Stimulated activated CD8-positive, alpha-beta memory T cell treated with anti-CD3 and anti-CD28 coated beads, Interleukin-15, amount 100 ng/mL, for 4 hours (primary cell): ENCODE measurements at places on chromosomes 3 and 15.
A peak's percentile ranks its signal among the peaks of the same experiment; 100 is the strongest.

- DNase-seq: peak; percentile 15
These were observed 38.8 kb downstream of the TMEM40 start for GRCh38 chr3:12719984-12720898.

DNA sequence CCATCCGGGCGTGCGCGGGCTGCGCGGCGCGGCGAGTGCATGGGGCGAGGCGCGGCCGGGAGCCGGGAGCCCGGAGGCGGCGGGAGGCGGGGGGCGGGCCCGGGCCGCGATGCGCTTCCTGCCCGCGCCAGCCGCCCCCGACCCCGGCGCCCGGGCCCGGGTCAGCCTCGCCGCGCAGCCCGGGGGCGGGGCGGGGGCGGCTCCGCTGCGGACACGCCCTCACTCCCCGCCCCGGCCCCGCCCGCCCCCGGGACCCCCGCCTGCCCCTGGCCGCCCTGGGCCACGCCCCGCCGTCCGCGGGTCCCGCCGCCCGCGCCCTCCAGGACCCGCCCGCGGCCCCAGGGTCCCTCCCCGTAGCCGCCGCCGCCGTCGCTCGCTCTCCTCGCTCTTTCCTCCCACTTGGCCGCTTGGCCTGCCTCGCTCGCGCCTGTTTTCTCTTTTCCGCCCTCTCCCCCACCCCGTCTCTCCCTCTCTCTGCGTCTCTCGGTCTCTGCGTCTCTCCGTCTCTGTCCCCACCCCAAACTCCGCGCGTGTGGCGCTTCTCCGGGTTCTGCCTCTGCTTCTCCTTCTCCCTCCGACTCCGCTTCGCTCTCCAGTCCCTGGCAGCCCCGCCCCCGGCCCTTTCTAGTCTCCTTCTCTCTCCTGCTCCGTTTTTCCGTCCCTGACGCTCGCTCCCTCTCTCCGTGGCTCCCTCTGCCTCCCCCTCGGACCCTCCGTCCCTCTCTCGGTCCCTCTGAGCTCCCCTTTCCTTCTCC, at the start of gene PLXND1:
Gene PLXND1 (minus strand): TSS at position 41 of the 755 bp plus-strand sequence. CDS start 37 bp downstream, at position 4.
- no peak for DNase-seq

DNA sequence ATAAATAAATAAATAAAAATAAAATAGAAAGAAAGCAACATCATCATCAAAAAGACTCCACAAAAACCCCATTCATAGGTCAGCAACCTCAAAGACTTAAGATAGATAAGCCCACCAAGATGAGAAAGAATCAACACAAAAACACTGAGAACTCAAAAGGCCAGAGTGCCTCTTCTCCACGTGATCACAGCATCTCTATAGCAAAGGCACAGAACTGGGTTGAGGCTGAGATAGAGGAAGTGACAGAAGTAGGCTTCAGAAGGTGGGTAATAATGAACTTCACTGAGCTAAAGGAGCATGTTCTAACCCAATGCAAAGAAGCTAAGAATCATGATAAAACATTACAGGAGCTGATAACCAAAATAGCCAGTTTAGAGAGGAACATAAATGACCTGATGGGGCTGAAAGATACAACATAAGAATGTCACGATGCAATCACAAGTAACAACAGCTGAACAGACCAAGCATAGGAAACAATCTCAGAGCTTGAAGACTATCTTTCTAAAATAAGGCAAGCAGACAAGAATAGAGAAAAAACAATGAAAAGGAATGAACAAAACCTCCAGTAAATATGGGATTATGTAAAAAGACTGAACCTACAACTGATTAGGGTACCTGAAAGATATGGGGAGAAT, 26.4 kb downstream of the GNB5 start:
- no peak for DNase-seq

- no peak for DNase-seq
These were observed 261.3 kb upstream of the MEIS2 start for GRCh38 chr15:37361621-37362020.

GRCh38 chr3:187689984-187690383, 12.4 kb downstream of the RTP2 start:
- DNase-seq: no peak

DNA sequence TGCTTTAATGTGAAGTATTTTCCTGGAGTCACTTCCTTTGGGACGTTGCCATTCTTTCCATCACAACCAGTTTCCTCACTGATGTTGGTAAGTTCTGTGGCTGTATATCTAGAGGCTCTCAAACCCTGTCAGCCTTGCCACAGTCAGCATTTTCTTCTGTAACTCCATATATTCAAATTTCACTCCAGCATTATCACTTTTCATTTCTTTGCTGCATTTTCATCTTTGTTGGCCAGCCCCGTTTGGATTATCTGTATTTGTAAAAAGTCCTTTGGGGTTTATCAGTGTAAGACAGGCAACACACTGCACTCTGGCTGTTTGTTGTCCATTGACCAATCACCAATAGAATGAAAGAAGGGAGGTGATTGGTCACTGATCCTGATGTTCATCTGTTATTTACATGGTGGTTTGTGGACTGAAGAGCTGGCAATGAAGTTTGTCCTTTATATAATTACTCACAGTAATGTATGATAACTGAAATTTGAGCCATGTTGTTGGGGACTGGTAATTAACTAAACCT, 20.3 kb downstream of the GMPS start:
- DNase-seq: no peak

- peak; percentile 49 for DNase-seq
These were observed 8.7 kb upstream of the CAMK1 start for GRCh38 chr3:9778143-9779074.

DNA sequence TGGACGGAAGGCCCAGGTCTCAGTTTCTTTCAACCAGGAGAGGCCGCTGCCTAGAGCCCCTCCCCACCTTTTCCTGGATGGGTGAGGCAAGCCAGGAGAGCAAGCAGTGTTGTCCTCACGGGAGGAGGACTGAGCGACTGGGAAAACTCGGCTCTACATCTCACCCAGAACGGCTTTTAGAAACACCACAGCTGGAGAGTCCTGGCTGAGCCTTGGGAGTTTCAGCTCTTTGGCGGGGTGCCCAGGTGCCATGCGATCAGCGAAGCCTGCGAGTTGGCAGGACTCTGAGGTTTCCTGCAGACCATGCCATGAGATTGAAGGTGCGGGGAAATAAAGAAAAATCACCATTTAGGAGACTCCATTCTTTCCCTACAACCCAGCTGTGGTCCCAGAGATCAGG, 26.0 kb downstream of the PPCDC start:
- no peak for DNase-seq

GRCh38 chr3:39981547-39982184, 172.3 kb downstream of the MYRIP start:
- DNase-seq: no peak
